IMR-90 (cell line): ENCODE measurements at places on chromosomes 5 and 9. TPM values are rescaled to one million over a fixed set of nuclear protein-coding genes. Genes with fewer than 3 reads are reported as not detected.

GRCh38 chr9:99876190-99876589, 30.3 kb upstream of the STX17 start:
- DNase-seq: no peak

DNA sequence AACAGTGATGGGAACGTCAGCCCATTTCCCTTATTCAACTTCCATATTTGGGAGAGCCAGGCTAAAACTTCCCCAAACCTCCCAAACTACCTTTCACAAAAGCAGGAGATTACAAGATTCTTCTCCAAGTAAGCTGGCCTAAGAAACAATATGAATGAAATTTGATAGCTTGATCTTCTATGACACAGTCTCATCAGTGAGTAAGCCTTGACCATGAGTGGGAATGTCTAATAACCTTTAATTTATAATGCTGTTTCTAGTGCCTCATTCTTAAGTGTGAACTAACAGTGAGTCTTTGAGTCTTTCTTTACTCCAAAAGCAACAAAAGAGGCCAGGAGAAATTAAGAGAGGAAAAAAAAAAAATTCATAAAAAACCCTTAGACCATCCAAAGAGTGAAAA, 1379.9 kb downstream of the EFNA5 start:
- DNase-seq: peak; percentile 64

DNA sequence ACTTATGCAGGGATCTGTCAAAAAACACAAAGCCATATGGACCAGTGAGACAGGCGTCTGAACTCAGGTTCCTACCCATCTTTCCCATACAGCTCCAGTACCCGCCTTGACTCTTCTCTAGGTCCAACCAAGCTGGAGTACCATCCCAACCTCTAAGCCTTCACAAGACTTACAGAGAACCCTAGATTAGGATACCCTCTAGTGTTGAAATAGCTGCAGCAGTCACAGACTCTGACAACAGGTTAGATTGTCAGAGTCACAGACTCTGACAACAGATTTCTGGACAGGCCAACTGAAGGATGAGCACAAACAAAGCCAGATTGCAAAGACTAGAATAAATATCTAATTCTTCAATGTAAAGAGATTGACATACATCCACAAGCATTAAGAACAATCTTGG, 266.1 kb downstream of the GRIA1 start:
- DNase-seq: peak; percentile 6

- no peak for DNase-seq
These were observed 337.6 kb upstream of the SEMA6A start for GRCh38 chr5:116912221-116912620.

DNA sequence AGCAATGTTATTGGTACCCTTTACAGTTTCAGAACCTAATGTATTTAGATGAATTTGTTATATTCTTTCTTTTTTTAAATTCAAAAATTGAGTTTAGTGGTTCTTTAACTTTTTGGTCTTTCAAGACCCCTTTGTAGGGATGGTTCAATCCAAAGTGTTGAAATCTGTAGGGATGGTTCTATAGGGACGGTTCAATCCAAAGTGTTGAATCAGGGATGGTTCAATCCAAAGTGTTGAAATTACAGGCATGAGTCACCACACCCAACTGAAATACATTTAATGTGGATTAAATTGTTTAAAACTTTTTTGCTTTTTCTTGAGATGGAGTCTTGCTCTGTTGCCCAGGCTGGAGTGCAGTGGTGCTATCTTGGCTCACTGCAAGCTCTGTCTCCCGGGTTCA, 30.6 kb downstream of the SNX2 start:
- DNase-seq: peak; percentile 52

DNA sequence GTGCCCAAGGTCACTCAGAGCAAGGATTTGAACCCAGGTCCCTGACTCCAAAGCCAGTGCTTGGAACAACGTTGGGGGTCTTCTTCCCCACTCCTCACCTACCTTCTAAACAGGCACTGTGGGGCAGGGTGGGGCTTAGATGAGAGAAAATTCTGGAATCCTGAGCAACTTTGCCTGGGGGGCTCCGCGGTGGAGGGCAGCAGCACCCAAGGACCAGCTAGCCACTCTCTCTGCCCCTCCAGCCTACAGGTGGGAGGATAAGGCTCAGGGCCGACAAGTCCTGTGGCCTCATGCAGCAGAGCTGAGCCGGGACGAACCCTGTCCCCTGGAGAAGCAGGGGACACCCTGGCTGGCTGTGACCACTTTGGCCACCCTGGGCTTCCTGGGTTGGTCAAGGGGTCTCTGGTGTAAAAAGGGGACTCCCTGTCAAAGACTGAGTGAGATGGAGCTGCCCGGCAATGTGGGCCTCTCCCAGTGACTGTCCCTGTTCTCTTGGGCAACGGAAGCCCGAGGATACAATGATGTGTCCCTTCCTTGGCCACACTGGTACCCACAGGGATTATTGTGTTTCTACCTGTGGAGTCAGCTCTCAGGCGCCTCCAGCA, 26.5 kb downstream of the CEL start:
- DNase-seq: no peak

DNA sequence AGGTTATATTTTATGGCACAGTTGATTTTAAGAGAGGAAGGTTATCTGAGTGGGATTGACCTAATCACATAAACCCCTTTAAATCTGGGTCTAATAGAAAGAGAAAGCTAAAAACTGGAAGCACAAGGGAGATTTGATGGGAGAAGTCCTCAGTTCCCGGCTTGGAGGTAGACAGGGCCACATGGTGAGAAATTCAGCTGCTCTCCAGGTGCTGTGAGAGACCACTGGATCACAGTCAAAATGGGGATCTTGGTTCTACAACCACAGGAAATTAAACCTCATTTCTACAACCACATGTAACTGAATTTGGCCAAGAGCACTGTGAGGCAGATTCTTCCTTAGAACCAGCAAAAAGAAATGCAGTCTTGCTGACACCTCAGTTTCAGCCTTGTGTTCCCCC, 2352.7 kb downstream of the MAT2B start:
- no peak for DNase-seq

DNA sequence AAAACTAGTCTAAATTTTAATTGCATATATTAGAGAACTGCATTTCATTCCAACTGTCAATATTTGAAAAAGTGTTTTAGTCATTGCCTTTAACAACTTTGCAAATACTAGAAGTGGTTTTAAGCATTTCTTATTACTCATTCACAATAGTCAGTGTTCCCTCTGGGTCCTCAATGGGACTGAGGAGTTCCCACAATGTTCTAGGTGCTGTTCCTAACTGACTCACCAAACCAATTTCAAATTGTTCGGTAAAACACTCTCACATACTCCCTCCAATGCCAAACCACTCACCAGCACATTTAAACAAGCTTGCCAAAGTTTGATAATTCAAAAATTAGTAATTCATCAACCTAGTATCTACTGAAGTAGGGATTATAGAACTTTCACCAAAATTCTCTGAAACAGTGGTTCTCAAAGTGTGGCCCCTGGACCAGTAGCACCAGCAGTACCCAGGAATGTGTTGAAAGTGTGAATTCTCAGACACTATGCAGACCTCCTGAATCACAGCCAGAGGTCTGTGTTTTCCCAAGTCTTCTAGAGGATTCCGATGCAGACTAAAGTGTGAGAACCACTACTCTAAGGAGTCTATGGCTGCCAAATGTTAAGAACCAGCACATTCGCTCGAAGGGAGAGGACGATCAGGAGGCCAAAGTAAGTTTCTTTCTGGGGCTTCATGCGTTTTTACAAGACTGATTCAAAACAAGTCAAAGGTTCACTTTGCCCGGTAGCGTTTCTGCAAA, 72.8 kb downstream of the APBA1 start:
- DNase-seq: no peak

DNA sequence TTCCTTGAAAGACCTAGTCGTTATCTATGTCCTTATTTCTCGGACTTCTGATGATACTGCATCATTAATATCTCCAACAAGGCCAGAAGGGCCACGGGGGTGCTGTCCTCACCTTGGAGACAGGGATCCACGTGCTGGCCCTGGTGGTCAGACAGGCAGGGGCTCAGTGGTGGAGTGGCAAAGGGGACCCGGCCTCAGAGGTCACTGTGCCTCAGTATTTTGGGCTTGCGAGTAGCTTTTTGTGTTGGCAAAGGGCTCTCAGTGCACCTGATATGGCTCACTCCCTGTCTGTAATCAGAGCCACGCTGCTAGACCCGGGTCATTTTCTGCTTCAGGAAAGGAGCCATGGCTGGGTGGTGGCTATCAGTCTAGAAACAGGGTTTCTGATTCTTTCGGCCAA, 135.1 kb downstream of the GADD45G start:
- DNase-seq: no peak

GRCh38 chr5:160638161-160638742, 213.8 kb downstream of the ATP10B start:
- DNase-seq: no peak

GRCh38 chr5:172570594-172571334, 70.3 kb upstream of the NEURL1B start:
- DNase-seq: no peak

DNA sequence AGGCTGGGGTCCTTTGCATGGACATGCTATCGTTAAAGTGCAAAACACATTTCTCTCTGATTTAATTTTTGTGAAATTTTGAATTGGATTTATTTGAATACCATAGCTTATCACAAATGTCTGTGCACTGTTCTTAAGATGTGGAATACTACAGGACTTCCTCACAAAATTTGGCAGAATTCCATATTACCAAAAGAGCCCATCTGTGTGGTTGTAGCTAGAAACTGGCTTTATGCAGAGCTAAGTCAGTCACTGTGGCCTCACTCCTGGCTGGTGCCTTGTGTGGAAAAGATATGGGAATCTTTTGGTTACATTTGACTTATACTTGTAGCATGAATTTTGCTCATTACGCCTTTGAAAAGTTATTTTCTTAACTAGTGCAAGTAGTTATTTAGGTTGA, 35.5 kb downstream of the ACO1 start:
- peak; percentile 53 for DNase-seq

DNA sequence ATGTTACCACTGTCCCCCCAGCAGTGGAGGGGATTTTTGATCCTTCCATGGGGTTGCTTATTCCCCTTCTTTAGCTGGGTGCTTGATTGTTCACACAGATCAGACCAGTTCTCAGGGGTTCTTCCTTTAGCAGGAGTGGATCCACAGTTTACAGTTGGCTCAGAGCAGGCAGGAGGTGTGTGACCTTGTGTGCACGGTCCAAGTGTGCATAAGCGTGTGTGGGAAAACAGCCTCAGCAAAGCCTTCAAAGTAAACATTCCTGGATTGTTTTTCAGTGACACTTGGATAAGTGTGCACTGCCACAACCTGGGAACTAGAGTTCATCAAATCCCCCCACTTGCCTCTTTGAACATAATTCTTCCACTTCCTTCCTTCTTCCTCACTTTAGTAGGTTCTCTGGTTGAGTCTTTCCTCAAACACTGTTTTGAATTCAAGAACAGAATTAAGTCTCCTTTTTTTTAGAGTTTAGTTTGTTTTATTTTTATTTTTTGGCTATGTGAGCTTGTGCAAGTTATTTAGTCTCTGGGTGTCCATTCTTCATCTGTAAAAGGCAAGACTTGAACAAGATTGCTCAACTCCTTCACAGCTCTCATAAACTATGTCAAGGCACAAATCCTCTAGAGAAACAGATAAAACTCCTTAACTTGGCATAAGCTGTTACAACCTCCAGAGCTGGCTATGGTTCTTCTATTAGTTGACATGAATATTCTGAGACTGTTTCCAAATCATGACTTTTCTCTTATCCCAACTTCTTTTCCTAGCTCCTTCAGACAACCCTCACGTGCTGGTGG, 78.0 kb downstream of the OSMR start:
- peak; percentile 31 for DNase-seq

DNA sequence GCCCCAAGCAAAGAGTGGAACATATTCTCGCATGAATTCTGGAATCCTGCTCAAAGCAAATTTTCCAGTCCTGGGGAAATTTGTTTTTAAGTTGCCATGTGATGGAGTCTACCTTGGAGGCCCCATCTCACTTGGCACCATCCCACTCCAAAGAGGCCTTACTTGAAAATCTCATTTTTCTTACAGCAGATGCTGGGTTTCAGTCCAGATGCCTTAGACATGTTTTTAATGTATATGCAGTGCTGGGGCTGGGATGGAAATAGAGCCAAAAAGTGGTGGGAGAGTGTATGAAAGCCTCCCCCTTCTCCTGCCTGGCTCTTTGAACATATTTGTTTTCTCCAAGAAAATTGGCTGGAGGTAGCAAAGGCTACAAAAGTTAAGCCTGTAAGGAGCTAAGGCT, 493.7 kb downstream of the ENC1 start:
- DNase-seq: no peak

DNA sequence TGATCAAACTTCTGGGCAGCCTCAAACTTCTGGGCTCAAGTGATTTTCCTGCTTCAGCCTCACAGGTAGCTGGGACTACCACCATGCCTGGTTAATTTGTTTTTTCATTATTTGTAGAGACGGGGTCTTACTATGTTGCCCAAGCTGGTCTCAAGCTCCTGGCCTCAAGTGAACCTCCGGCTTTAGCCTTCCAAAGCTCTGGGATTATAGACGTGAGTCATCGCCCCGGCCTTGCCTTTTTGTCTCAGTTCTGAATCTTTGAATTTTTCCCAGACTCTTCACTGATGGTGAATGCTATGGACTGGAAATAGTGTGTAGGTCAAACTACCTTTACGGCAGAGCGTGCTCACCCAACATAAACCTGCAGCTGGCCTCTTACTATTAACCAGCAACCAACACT, 32.3 kb upstream of the EGFLAM start:
- DNase-seq: no peak

GRCh38 chr9:97632248-97632984, 752 bp downstream of the TSTD2 start:
- peak; percentile 84 for DNase-seq

NUDT12 gene
- 5.9 and 10.0 TPM in 2 replicates for total RNA-seq

PCA3 gene
- not detected in 2 replicates for total RNA-seq

NR5A1 gene
- not detected in 2 replicates for total RNA-seq

CDC25C gene
- total RNA-seq: 7.5 and 8.2 TPM in 2 replicates

GPR150 gene
- under 0.01 TPM in 2 replicates for total RNA-seq

NSUN2 gene
- total RNA-seq: 51.1 and 55.5 TPM in 2 replicates

GLRA1 gene
- total RNA-seq: not detected in 2 replicates

ARL14EPL gene
- total RNA-seq: not detected in 2 replicates
